AG20443 (cell line): ENCODE measurements at places on chromosomes 11 and 22.

DNA sequence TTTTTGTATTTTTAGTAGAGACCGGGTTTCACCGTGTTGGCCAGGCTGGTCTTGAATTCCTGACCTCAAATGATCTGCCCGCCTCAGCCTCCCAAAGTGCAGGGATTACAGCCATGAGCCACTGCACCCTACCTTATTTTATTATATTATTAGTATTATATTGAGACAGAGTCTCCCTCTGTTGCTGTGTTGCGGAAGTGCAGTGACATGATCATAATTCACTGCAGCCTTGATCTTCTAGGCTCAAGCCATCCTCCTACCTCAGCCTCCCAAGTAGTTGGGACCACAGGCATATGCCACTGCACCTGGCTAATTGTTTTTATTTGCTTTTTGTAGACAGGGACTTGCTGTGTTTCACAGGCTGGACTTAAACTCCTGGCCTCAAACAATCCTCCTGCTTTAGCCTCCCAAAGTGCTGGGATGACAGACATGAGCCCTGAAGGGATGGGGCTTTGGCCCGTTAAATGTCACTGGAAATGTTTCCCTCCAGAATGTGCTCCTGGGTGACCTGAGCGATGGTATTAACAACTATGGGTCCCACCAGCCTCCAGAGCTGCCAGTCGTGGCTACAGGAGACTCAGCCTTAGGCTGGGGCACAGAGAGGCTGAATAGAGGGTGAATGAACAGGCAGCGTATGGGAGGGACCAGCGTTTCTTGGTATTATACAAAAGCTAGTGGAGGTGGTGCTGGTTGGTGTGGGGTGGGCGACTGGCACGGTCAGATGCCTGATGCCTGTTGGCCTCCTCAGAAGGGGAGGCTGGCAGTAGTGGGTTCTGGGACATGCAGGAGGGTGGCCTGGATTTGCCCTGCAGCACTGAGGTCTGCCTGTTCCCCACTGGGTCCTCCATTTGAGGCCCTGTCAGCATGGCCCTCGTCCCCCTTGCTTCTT is 7.3 kb downstream of the TANGO2 start:
- DNase-seq, result no peak

DNA sequence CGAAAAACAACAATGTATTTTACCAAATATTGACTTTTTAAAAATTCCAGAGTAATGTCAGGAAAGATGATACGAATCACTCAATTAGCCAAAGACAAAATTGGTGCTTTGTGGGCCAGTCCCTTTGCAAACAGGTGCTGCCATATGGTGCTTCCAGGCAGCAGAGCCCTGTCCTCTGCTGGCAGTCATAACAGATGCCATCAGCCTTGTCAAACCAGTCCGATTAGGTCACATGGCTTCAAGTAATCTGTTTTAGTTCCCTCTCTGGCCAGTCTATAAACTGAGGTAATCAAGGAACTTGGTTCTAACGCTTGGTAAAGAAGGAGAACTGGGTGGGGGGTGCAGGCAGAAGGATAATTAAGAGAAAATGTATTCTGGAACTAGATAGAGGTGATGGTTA is 49.1 kb upstream of the CAPRIN1 start:
- DNase-seq, result no peak

GRCh38 chr22:26744892-26745808 is 87.8 kb downstream of the MIAT start:
- no peak for DNase-seq

DNA sequence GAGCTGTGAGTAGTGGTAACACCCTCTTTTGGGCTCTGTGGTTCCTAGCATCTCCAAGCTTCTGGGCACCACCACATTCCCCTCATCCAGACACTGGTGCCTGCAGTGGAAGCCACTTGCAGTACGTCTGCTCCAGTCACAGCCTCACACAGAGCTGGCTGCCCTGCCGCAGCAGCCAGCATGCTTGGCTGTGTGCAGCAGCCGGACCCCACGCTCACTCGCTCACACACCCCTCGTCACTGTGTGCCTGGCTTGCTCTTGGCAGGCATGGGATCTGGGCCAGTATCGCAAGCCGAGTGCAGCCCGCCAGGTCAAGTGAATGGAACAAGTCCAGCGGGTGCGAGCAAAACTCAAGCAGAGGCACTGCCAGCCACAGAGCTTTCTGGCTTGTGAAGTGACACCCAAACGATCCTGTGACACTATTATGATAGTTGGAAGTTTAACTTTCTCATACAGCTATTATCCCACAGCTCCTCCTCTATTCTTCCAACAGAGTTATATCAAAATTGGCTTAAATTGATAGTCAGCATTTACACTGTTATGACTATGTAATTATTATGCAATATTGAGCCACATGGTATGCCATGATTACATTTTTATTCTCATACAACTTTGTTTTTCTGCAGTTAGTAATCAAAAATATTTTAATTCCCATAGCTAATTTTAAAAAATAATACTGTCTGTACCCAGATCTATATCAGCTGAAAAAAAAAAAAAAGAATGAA is 89.0 kb downstream of the CCDC73 start:
- no peak for DNase-seq

- DNase-seq, result peak; percentile 52
Measured at GRCh38 chr11:117179048-117179999, 781 bp downstream of the SIDT2 start.

DNA sequence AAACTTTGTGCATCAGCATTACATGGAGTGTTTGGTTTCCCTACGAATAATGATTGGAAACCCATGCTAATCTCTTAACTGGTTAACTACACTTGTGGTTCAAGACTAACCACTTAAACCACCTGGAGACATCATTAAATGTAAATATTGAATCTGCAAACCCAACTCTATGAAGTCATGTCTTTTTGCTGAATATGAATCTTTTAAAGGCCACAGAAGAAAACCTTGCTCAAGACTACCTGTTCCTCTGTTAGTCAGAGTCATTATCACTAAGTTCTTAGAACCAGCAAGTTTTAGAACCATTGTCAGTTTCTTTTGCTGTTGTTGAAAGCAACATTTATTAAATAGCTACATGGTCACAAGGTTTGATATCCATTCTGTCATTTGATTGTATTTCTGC is 70.7 kb downstream of the SIK2 start:
- no peak for DNase-seq

GRCh38 chr11:65857500-65857852 is 504 bp downstream of the CFL1 start:
- no peak for DNase-seq

GRCh38 chr11:9219115-9219514 is 46.0 kb downstream of the DENND5A start:
- peak; percentile 56 for DNase-seq

DNA sequence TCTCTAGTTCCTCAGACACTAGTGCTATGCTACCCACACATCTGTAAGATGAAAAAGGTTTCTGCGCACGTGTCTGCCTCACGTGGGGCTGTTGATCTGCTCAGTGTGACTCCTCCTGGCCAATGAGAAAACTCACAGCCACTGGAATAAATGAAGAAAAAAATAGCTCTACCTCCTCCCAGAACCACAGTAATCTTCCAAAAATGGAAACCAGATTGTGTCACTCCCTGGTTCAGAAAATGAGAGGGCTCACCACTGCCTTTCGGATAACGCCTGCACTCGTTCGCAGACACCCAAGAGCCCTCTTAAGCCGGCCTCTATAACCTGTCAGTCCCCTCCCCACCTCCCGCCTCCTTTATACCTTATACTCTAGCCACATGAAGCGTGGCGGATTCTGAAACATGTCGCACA is 5.1 kb downstream of the APBB1 start:
- DNase-seq, result peak; percentile 41

GRCh38 chr22:19172213-19173046 is 6.1 kb downstream of the SLC25A1 start:
- no peak for DNase-seq

GRCh38 chr22:25757686-25758085 is 15.7 kb downstream of the MYO18B start:
- DNase-seq, result no peak

- peak; percentile 64 for DNase-seq
Measured at GRCh38 chr11:30196400-30197206, 34.2 kb upstream of the FSHB start.

- no peak for DNase-seq
Measured at GRCh38 chr11:7506243-7506642, 7.6 kb upstream of the PPFIBP2 start.

GRCh38 chr22:44928136-44928463 is 81.7 kb downstream of the PHF21B start:
- no peak for DNase-seq

GRCh38 chr22:40534379-40535188 is 101.9 kb downstream of the MRTFA start:
- peak; percentile 65 for DNase-seq

- DNase-seq, result no peak
Measured at GRCh38 chr22:49204599-49205482, 622.8 kb downstream of the BRD1 start.

GRCh38 chr22:36022162-36022561 is 6.5 kb downstream of the RBFOX2 start:
- peak; percentile 37 for DNase-seq

GRCh38 chr11:91178366-91178765 is 955.5 kb upstream of the CHORDC1 start:
- no peak for DNase-seq

- DNase-seq, result no peak
Measured at GRCh38 chr11:22460181-22460580, 122.0 kb downstream of the SLC17A6 start.

DNA sequence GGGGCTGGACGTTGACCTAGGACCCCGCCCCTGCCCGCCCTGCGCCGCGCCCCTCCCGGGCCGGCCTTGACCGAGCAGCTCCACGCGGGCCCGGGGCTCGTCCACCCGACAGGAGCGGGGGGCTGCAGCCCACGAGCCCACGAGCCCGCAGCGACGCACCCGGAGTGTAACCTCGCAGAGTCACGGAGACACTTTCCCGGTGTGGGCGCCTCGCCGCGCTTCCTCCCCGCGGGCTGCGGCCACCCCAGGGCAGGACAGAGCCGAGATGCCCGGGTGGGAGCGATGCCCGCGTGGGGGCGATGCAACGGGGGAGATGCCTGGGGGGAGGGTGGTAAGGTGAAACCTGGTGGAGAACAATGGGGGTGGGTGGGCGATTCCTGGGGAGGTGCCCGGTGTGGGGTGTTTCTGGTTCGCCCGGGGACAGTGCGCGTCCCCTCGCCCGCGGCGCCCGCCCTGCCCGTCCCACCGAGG is 4.9 kb upstream of the ZBED4 start:
- DNase-seq, result peak; percentile 37

DNA sequence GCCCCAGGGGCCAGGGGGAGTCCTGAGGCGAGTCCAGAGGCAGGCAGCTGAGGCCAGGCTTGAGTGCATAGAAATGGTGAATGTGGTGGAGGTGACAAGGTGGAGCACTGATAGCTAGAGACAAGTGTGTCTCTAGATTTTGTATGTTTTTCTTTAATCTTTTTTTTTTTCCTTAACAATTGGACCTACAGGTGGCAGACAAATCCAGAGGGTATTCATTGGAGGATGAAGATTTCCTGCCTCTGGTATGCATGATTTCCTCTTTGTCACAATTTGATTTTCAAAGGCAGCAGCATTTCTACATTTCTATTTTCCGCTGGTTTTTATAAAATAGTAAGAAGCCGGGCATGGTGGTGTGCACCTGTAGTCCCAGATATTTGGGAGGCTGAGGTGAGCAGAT is 47.7 kb upstream of the DKK3 start:
- no peak for DNase-seq

DNA sequence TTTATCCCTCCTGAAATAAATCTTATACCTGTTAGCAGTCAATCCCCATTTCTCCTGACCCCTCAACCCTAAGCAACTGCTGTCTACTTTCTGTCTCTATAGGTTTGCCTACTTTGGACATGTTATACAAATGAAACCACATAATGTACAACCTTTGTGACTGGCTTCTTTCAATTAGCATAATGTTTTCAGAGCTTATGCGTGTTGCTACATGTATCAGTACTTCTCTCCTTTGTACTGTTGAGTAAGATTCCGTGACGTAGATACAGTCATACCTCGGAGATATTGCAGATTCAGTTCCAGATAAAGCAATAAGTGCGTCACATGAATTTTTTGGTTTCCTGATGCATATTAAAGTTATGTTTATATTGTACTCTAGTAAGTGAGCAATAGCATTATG is 127.3 kb downstream of the MORC2 start:
- no peak for DNase-seq

- no peak for DNase-seq
Measured at GRCh38 chr11:103792981-103793468, 243.4 kb upstream of the DDI1 start.

- DNase-seq, result no peak
Measured at GRCh38 chr22:23516304-23516703, 63.8 kb downstream of the IGLL1 start.

GRCh38 chr11:122162095-122162494 is 46.1 kb upstream of the BLID start:
- DNase-seq, result no peak

- no peak for DNase-seq
Measured at GRCh38 chr22:42760806-42761565, 40.3 kb upstream of the A4GALT start.

DNA sequence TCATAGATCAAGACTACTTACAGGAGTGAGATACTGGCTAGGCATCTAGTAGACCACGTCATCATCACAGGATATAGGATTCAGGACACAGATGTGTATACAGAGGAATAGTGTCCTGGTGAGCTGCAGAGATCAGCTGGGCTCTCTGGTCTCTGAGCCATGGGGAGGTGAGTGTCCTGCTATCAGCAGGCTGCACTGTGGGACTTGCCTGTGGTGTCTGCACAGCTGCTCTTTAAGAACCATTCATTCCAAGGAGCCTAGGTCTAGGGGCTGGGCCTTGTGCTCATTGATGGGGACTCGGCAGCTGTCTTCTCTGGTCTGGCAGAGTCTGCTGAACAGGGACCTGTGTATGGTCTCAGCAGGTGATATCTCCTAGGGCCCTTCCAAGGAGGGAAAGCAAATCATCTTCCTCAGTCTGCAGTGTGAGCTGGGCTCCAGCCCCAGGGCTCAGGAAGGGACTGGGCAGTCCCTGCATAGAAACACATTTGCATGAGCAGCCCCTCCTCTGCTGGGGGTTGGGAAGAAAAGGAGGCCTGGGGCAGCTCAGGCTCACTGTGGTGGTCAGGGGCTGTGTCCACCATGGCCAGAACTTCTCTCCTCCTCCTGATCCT is 66.1 kb upstream of the VPREB1 start:
- no peak for DNase-seq

- no peak for DNase-seq
Measured at GRCh38 chr11:4466131-4466870, 16.1 kb upstream of the OR52K1 start.

DNA sequence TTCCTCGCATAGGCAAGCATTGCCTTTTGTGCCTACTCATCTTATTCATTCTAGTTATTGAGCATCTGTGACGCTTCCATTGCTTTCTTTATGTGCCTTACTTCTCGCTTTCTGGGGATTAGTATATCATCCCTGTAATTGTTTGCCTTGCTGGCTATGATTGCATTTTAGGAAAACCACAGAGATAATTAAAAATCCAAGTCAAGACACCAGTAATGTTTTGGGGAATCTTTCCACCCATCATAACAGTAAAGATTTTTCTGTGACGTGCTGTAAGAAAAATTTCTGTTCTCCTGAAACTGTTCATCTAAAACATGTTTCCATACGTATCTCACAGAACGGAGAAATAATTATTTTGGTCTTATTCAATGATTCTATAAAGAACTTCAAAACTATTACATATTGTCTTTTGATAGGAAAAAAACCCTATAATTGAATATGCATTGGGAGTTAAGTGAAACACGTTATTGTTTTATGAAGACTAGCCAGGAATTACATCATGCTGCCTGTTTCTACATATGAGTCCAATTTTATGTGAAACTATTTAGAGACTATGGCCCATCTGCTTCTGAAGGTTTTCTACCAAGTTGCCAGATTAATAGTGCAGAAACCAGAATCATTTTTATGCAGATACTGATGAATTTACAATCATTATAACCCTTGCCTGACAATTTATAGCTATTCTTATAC is 133.7 kb upstream of the FIBIN start:
- DNase-seq, result no peak

GRCh38 chr11:84136926-84137325 is 850.8 kb upstream of the CCDC90B start:
- DNase-seq, result no peak
